NCI-H69 (cell line): ENCODE measurements at places on chromosomes 13 and 19.

DNA sequence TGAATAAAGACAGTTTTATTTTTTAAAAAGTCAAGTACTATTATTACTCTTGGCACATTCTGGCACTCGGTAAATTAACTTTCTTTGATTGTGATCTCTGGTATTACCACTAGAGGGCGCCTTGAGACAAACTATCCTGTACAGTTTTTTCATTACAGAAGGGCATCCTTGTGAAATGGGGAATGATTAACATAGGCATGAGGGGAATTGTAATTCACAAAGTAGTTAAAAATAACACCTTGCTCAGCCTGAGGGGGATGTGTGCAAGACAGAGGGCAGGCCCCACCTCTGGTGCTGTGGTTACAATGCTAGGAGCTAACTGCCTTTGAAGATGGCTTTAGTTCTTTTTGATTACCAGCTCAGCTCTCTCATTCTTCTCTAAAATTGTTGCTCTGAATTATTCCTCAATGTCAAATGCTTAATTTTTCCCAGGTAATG lies 24.2 kb upstream of the C1QTNF9B start:
- DNase-seq = peak; percentile 39

DNA sequence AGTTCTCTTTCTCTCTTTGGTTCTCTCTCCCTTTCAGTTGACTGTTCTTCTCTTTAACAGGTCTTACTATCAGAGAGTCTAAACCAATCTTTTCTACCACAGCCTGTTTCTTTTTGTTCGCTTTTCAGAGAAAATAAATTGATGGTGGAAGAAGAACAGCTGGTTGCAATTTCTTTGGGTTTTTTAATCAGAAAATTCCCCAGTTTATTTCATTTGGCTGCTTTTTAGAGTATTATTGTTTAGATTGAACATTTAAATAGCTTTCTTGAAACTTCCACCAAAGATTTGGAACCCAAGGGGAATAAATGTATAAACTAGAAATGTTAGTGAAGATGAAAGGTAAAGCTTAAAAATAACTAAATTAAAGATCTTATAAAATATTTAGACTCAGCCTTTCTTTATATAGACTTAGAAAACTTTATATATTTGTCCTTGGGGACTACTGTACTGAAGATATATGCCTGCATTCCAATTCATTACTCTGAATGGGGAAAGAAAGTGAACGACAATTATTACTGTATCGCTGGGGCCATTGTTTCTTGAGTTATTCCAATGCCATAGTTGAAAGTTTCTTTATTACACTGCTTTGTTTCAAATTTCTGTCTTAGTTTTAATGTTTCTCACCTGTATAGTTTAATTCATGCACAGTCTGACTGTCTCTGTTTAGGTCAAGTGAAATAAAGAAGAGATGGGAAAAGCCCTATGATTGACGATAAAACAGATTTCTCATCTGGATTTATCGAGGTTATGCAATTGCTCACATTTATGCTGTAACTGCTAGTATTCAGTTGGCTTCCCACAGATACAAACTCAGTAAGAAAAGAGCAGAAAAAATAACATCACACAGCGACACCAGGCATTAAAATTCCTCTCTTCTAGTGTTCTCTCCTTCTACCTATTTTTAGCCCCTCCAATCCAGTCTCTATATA lies 169.4 kb upstream of the CSNK1A1L start:
- DNase-seq = no peak

DNA sequence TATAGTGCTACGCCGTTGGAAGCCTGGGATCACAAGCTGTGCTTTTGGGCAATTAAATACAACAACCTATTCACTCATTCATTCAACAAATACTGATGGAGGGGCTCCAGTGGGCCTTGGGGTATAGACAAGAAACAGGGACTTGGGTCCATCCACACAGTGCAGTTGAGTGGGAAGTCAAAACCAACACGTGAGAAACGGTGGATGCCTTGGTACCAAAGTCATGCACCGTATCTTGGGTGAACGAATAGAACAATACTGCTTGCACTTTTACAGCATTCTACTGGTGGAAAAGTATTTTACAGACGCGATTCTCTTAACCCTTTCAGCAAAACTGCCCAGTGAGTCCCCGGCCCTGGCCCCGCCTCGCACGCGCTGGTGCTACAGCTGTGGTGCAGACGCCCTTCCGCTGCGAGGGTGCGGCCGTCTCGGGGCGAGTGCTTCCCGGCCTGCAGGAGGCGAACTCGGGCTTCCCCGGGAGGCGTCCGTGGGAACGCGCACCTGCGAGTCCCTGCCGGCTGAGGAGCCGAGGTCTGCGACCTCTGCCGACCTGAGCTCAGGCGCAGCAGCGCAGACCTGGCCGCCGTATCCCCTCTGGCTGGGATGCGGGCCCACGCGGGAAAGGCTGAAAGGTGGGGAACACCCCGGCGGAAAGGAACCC lies 8.3 kb downstream of the TNFRSF19 start:
- peak; percentile 85 for DNase-seq

- DNase-seq = peak; percentile 68
These were observed 1721.9 kb downstream of the OLFM4 start for GRCh38 chr13:54750521-54750920.

DNA sequence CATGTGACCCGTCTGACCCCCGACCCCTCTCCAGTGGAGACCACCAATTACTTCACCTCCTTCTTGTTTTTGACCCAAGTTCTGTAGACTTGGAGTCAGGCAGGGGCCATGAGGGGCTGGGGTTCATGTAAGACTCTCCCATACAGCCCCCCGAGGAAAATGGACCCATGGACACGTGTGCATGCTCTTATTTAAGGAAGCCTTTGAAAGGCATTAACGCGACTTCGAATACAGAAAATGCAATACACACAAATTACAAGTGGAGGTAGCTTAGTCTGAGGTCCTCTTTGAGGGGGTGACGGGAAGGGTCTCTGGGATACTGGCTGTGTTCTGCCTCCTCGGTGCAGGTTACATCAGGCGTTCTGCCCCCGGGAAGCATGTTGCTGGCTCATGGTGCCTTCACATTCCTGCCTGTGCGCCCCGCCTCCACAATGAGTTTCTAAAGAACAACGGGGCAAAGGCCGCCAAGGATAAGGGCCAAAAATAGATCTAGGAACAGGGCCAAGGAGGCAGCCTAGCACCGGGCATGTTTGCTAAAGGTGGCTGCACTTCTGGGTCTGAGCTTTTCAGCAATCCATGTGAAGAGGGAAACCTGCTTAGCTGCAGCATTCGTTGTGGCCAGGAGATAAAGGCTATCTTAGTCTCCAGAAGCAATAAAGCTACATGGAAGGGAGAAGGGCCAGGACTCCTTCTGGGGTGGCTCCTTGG lies 54.5 kb downstream of the RAB20 start:
- no peak for DNase-seq

- DNase-seq = no peak
These were observed 20.7 kb upstream of the HMGB1 start for GRCh38 chr13:30486230-30487074.

DNA sequence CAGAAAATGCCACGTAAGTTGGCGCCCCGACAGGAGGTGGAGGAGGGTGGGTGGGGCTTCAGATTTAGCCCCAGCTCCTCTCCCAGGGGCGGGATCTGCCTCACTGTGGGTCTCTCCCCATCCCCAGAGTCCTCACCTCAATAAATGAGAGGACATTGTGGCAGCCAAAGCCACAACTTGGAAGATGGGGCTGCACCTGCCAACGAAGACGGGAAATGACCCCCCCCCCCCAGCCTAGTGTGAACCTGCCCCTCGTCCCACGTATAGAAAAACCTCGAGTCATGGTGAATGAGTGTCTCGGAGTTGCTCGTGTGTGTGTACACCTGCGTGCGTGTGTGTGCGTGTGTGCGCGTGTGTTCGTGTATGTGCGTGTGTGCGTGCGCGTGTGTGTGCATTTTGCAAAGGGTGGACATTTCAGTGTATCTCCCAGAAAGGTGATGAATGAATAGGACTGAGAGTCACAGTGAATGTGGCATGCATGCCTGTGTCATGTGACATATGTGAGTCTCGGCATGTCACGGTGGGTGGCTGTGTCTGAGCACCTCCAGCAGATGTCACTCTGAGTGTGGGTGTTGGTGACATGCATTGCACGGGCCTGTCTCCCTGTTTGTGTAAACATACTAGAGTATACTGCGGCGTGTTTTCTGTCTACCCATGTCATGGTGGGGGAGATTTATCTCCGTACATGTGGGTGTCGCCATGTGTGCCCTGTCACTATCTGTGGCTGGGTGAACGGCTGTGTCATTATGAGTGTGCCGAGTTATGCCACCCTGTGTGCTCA lies 1.5 kb upstream of the TRAPPC5 start:
- DNase-seq = peak; percentile 58

DNA sequence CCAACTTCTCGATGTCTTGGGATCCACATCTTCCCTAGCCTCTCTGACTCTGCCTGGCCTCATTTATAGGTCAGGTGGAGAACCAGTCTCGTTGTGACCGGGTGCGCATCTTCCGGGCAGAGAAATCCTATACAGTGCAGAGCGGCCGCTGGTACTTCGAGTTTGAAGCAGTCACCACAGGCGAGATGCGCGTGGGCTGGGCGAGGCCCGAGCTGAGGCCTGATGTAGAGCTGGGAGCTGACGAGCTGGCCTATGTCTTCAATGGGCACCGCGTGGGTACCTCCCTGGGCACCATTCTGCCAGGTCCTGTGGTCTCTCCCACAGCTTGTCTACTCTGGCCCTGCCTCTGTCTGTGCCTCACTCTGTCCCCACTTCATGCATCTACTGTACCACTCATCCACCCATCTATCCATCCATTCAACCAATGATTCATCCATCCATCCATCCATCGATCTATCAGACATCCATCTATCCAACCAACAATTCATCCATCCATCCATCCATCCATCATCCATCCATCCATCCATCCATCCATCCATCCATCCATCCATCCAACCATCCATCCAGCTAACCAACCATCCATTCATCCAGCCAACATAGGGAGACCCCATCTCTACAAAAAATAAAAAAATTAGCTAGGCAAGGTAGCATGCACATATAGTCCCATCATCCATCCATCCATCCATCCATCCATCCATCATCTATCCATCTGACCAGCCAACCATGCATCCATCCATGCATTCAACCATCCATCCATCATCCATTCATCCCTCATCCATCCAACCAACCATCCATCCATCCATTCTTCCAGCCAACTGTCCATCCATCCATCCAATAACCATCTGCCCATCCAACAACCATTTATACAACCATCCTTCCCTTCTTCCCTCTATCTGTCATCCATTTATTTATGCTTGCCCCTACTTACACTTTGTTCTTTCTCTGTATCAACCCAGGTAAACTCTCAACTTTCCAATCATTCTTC lies 34.3 kb downstream of the RYR1 start:
- no peak for DNase-seq

- DNase-seq = no peak
These were observed 58.5 kb downstream of the DGKH start for GRCh38 chr13:42106998-42107397.

DNA sequence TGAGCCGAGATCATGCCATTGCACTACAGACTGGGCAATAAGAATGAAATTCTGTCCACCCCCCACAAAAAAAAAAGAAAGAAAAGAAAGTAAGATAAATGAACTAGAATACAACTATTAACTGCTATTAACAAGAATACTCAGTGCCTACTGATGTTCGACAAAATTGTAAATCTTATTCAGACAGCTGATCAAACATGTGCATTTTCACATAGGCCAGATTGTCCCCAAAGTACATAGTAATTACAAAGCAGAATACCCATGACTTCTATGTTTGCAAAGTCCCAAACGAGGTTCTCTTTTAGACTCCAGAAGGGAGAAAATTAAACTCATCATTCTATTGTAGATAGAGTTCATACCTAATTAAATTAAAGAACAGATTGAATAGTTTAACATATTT lies 113.4 kb downstream of the UFM1 start:
- peak; percentile 81 for DNase-seq

DNA sequence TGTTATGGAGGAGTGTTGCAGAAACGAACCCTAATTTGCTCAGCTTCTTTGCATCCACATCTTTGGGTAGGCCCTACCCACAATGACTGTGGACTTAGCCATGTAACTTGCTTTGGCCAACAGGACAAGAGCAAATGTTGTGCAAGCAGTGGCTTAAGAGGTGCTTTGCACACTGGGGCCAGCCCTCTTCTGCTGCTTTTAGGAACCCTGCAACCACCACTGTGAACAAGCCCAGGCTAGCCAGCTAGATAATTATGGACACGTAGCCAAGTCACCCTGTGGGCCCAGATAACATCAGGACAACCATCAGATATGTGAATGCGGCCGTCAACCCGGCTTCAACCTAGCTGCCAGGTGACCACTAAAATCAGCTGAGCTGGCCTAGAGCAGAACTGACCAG lies 17.1 kb downstream of the C19orf47 start:
- no peak for DNase-seq
